ENCODE measurements at places on chromosomes 2 and 18.

GRCh38 chr2:71947809-71948208, 199.9 kb downstream of the CYP26B1 start:
- no peak for DNase-seq

GRCh38 chr2:15788455-15788829, 151.9 kb upstream of the MYCN start:
- DNase-seq: no peak

GRCh38 chr2:158024288-158024898, 77.3 kb upstream of the UPP2 start:
- peak; percentile 21 for DNase-seq

DNA sequence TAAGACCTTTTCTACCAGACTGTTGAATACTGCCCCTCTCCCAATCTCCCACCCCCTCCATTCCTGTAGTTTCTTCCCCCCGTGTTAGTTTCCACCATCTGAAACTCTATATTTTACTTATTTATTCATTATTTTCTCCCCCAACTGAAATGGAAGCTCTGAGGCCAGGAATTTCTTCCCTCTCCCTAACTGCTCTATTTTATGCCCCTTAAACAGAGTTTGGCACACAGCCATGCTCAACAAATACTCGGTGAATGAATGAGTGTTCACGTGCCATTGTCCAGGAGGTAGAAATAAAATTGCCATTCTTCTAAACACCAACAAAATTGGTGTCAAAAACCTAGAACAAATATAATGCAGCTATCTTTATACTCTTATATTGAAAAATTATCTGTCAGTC, 5.6 kb downstream of the ITGB1BP1 start:
- no peak for DNase-seq

- no peak for DNase-seq
These were observed 63.9 kb upstream of the PAX8 start for GRCh38 chr2:113342650-113343049.

DNA sequence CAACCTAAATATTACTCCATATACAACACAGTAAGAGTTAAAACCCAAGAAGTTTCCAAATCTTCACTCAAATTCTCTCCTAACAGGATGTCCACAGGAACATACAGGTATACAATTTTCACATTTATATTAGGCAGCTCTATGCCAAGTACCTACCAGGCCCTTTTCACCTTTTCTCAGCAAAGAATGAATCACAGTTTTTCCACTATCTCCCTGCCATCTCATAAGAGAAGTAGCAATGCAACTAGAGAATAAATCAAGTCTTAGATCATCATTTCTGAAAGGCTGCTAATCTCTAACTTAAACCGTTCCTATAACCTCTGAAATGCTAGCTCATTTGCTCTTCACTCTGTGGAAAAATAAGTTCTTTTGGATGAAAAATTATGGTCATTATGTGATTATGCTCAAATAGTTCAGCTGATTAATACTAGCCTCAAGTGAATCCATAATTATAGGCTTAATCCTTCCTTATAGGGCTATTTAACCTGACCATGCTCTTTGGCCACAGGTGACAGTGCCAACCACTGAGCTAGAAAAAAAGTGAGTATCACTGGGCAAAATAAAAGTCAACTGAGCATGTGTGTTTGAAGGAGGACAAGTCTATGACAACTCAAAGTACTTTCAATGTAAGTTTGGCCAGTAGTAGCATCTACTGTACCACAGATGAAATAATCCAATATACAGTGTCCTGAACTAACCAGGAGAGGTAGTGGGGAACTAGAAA, 79.7 kb downstream of the COBLL1 start:
- no peak for DNase-seq

GRCh38 chr2:71880846-71881610, 266.6 kb downstream of the CYP26B1 start:
- DNase-seq: no peak

Data from putamen (tissue), 1 donor.